Fibroblast of skin of right quadriceps (primary cell): ENCODE measurements at places on chromosomes 2 and 18.

DNA sequence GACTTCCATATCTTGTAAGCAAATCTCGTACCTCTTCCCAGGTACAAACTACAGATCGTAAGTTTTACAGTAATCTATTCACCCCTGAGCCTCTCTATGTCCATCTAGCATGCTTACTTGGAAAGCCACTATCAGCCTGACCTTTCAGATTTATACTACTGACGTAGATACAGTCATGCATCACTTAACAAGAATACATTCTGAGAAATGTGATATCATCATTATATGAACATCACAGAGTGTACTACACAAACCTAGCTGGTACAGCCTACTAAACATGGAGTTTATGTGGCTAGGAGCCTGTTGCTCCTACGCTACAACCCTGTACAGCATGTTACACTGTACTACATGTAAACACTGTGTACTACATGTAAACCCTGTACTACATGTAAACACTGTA lies 293.2 kb upstream of the ZNF804A start:
- DNase-seq, result no peak

- DNase-seq, result no peak
These were observed 15.7 kb downstream of the MSH6 start for GRCh38 chr2:47798631-47799030.

DNA sequence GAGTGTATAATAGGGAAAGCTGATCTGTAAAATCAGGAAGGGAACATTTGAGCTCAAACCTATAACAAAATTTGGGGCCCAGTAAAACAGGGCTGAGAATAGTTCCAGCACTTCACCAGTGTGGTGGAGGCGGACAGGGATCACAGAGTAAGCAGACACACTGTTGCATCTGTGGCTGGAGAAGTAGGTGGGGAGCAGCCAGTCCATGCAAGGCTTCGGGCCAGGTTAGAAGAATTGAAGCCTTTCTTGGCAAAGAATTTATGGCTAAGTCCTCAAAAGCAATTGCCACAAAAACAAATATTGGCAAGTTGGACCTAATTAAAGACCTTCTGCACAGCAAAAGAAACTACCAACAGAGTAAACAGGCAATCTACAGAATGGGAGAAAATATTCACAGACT lies 93.8 kb upstream of the ZBTB14 start:
- no peak for DNase-seq

DNA sequence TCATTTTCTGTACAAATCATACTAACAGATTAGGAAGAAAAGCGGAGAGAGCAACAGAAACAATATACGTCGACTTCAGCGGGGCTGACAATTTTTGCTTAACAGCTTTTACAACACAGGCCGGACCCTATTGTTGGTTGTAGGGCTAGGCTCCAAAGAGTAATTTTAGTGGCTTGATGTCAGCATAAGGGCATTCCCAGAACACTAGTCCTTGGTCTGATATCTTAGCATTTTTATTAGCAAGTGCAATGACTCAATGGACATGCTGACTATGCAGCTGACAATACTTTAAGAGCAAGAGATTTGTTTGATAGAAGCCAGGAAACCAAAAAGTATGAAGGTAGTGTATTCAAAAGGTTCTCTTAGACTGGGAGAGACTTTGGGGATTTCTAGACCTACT lies 209.9 kb downstream of the LNPK start:
- no peak for DNase-seq

DNA sequence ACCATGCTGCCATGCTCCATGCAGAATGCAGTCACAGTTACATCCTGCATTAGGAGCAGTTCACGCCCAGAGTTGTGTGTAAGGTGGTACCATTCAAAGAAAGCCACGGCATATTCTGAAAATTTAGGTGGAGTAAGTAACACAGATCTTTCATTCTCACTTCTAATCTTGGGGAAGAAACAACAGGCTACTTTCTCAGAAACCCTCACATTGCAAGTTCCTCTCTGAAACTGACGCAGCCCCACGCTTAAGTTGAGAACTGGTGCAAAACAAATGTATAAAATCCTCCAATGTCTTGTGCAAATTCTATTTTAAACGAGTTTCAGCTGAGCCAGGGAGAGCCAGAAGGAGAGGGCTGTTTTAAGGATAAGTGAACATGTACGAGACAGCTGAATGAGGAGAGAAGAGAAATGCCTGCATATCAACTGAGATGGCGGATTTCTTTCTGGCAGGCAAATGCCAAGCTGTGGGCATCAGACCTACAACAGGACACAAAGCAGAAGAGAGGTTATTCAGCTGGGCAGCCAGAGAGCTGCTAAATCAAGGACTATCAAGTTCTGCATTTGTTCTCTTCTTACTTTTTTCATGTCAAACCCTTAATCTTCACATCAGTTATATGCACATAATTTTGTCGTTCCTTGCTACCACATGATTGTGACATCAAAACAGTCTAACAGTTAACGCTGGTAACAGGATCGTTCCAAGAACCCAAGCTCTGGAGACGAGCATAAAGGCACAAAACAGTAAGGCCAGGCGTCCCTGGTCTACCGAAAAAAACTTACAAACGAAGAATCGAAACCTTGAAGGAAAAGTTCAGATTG lies 6.4 kb downstream of the ARL4C start:
- no peak for DNase-seq

- DNase-seq, result no peak
These were observed 351.3 kb upstream of the RAB12 start for GRCh38 chr18:8257851-8258434.

DNA sequence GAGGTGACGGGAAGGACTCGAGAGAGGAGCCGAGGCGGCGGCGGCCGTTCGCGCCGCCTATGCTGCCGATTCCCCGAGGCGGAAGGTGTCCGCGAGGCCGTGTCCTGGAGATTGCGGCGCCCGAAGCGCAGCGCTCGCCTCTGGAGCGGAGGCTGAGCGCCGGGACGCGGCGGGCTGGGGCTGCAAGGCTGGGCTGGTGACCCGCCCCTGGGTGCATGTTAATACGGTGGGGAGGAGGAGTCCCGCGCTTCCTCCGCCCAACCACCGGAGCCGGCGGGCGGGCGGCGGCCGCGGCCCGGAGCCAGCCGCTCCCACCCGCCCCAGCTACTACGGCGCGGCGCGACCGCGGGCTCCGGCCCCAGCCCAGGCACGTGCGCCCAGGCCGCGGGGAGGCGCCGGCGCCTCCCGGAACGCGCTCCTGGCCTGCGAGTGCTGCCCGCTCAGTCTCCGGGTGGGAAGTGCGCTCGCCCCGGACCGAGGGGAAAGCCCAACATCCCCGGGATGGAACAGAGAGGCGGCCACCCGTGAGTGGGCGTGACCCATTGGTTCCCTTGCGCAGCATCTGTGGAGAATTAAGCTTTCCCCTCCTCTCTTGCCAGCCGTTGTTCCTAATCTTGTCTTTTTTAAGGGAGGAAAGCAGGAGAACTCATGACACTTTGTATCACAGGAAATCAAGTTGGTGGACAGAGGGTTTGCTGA lies at the start of gene DLGAP1:
TSS of gene DLGAP1 (minus strand) at position 195 of the 699 bp plus-strand sequence.
- DNase-seq, result peak; percentile 14

GRCh38 chr18:11567396-11567795 lies 42.0 kb upstream of the SLC35G4 start:
- no peak for DNase-seq

- DNase-seq, result no peak
These were observed 28.0 kb downstream of the CERKL start for GRCh38 chr2:181628590-181629585.
